ENCODE measurements at places on chromosomes 11 and 22. TPM values are rescaled to one million over a fixed set of nuclear protein-coding genes. Genes with fewer than 3 reads are reported as not detected.
A peak's percentile ranks its signal among the peaks of the same experiment; 100 is the strongest.

Gene PNPLA5
- total RNA-seq, result not detected

Gene SAA4
- not detected for total RNA-seq

Gene PEX16
- total RNA-seq, result 34.4 TPM

Gene FAT3
- not detected for total RNA-seq

Gene OR2D2
- total RNA-seq, result not detected

Gene C22orf31
- not detected for total RNA-seq

Gene APOBEC3A
- not detected for total RNA-seq

Gene DEAF1
- total RNA-seq, result 59.1 TPM

Gene CHRM1
- not detected for total RNA-seq

DNA sequence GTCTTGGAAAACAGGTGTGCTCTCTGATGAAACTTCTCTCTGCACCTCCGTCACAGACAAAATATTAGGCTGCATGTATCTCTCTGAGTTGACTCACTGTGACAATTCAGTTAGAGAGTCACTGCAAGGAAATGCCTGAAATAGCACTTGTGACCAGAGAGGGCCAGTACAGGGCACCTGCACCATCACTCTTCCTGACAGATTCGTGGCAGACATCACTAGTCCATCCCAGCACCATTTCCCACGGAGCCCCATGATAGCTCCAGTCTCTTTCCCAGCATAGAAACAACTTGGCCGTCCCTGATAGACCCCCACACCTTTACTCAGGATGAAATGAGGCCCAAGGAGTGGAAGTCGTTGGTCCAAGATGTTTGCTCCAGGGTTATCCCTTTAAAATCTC, 73.3 kb upstream of the ISX start:
- DNase-seq, result no peak
- no peak overlapping the region for H3K4me3 ChIP-seq
- peaks cover 4% of the 10 kb centered on the region for H3K27me3 ChIP-seq
- H3K36me3 ChIP-seq, result no peaks in the 10 kb centered on the region
- no peaks in the 10 kb centered on the region for H3K4me1 ChIP-seq

DNA sequence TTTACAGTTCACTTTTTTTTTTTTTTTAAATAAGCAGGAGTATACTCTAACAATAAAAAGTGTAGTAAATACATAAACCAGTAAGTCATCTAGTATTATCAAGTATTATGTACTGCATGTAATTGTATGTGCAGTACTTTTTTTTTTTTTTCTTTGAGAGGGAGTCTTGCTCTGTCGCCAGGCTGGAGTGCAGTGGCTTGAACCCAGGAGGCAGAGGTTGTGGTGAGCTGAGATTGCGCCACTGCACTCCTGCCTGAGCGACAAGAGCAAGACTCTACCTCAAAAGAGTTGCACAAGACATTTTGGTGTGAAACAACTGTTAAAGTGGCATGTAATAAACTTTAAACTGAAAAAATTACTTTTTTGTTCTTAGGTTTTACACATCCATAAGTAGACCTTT, 16.7 kb downstream of the BCL2L13 start:
- peaks cover 17% of the 10 kb centered on the region for H3K36me3 ChIP-seq
- no peak overlapping the region for H3K27ac ChIP-seq
- no peaks in the 10 kb centered on the region for H3K27me3 ChIP-seq
- no peak for DNase-seq

DNA sequence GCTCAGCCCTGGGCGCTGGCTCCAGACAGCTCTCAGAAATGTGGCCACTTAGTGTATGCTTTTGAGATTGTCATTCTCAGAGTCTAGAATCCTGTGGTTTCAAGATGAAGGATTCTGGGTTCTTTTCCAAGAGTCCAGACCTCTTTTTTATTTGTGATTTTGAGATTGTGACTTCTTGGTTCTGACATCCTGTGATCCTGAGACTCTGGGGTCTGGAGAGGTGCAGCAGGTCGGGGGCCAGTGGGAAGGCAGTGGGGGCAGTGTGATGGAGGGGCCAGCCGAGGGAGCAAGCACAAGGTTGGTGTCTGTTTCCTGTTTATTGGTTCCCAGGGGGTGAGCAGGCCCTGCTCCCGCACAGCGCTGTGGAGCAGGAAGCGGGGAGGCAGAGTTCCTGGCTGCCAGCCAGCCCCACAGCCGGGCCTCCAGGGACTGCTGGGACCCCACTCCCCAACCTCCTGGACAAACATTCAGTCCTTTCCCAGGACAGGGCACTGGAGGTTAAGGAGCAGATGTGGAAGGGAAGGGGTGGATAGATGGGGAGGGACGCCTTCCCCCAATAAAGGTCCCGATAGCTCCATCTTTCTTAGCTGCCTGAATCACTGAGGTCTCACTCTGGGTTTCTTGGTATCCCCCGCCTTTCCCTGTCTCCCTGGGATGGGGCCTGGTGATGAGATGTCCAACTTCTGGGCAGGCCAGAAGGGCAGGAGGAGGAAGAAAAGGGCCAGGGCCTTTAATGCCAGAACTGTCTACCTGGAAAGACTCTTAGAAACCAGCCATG, 13.7 kb downstream of the ARHGEF17 start:
- H3K4me3 ChIP-seq, result no peak overlapping the region
- no peak overlapping the region for H3K27ac ChIP-seq
- H3K4me1 ChIP-seq, result peaks cover 4% of the 10 kb centered on the region
- H3K27me3 ChIP-seq, result no peaks in the 10 kb centered on the region
- H3K36me3 ChIP-seq, result no peaks in the 10 kb centered on the region

- DNase-seq, result peak; percentile 56
- H3K4me3 ChIP-seq, result peak overlapping the region; percentile 44
- H3K36me3 ChIP-seq, result no peaks in the 10 kb centered on the region
- H3K27ac ChIP-seq, result peak overlapping the region; percentile 79
- no peaks in the 10 kb centered on the region for H3K27me3 ChIP-seq
Measured at GRCh38 chr22:42299586-42300258, 29.3 kb upstream of the TCF20 start.

GRCh38 chr22:42562684-42563083, 8.9 kb downstream of the SERHL2 start:
- peaks cover 4% of the 10 kb centered on the region for H3K36me3 ChIP-seq
- no peaks in the 10 kb centered on the region for H3K27me3 ChIP-seq
- DNase-seq, result no peak
- H3K4me1 ChIP-seq, result peaks cover 11% of the 10 kb centered on the region
- H3K4me3 ChIP-seq, result no peak overlapping the region

- H3K36me3 ChIP-seq, result no peaks in the 10 kb centered on the region
- no peak for DNase-seq
- no peak overlapping the region for H3K4me3 ChIP-seq
- peaks cover 9% of the 10 kb centered on the region for H3K4me1 ChIP-seq
Measured at GRCh38 chr11:47104261-47104950, 72.3 kb downstream of the ARFGAP2 start.

DNA sequence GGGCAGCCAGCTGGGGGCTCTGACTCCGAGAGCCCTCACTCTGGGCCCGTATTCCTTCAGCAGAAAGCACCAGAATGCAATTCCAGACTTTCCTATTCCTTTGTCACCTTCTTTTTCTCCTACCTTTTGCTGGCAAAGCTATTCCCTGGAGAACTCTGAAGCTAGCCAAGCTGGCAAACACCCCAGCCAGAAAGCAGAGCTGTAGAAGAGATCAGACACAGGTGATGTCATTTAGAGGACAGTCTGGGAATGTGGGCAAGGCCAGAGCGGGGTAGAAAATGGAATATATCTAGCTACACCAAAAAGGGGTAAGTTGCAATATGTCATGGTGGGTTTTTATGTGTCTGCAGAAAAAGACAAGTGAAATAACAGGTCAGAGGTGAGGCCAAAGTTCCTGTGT, 205.1 kb downstream of the NXPE2 start:
- H3K27ac ChIP-seq, result no peak overlapping the region
- H3K4me3 ChIP-seq, result no peak overlapping the region
- peaks cover 8% of the 10 kb centered on the region for H3K27me3 ChIP-seq
- H3K4me1 ChIP-seq, result no peaks in the 10 kb centered on the region
- DNase-seq, result no peak

DNA sequence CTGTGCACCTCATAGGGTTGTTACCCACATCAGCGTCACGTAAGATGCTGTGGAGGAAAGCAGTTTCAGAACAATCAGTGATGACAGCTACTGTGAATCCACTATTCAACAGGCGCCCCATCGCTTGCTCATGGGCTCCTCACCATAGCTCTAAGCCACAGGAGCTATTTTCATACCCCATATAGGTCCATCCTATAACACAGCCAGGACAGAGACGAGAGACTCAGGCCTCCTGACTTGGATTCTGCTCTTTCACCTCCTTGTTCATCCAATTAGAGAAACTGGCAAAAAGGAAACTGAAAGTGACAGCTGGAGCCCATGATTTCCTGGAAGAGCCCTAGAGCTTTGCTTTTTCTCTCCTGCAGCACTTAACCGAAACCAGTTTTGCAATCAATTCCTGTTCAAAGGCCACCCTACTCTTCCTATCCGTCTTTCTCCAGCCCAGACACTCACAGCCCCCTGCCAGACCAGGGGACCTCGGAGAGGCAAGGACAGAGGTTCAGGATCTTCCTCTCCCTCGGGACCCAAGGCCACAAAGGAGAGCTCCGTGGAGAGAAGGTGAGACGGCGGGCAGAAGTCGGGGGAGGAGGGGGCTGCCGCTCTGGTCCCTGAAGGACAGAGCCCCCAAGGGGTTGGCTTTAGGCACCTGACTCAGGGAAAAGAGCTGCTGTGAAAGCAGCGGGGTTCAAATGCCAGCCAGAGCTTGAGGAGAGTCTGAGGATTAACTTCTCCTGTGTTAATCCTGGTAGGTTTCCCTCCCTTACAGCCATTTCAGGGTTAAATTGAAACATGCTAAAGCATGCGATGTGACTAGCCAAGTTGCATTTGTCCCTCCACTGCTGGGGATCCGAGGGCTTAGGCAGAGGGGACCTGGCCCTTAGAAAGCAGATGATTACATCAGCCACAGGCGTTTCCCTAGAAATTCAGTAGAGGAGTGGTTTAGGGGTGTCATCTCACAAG, at the start of gene APOL6:
TSS of gene APOL6 (plus strand) at position 381 of the 960 bp plus-strand sequence. CDS start 7,980 bp downstream, outside the sequence.
- H3K4me1 ChIP-seq, result peaks cover 35% of the 10 kb centered on the region
- peak within 1 kb of the TSS; percentile 100 for H3K27ac ChIP-seq
- H3K36me3 ChIP-seq, result peaks cover 39% of the 10 kb centered on the region
- peak; percentile 76 for DNase-seq
- H3K4me3 ChIP-seq, result peak within 1 kb of the TSS; percentile 99

- H3K36me3 ChIP-seq, result no peaks in the 10 kb centered on the region
- no peak overlapping the region for H3K27ac ChIP-seq
- no peaks in the 10 kb centered on the region for H3K4me1 ChIP-seq
Measured at GRCh38 chr22:19992481-19992911, 24.1 kb downstream of the ARVCF start.

DNA sequence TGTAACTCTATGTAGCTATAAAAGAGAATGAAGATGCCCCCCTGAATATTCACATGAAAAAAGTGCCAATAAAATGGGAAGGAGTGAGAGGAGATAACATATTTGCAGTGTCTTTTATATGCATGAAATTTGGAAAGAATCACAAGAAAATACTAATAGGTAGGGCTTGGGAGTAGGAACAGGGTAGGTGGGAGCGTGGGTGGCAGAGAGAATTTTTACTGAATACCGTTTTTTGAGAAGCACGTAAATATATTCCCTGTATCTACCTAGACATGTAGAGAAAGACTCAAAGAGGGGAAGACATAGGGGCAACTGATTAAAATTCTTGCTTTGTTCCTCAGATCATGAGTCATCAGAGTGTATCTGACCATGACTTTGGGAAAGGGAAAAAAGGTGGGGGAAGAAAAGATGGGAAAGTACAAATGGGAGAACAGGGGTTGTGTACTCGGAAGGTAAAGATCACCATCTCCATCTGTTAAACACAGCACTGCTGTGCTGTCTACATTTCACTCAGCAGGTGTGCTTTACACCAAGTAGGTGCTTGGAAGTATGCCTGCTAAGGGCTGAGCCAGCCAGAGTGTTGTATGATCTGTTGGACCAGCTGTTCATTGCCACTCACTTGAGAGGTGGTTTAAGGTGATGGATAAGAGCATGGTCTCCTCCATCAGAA, 16.0 kb downstream of the PRR5L start:
- no peaks in the 10 kb centered on the region for H3K36me3 ChIP-seq
- H3K27me3 ChIP-seq, result peaks cover 28% of the 10 kb centered on the region
- peaks cover 10% of the 10 kb centered on the region for H3K4me1 ChIP-seq
- no peak overlapping the region for H3K4me3 ChIP-seq
- no peak for DNase-seq
- H3K27ac ChIP-seq, result no peak overlapping the region

DNA sequence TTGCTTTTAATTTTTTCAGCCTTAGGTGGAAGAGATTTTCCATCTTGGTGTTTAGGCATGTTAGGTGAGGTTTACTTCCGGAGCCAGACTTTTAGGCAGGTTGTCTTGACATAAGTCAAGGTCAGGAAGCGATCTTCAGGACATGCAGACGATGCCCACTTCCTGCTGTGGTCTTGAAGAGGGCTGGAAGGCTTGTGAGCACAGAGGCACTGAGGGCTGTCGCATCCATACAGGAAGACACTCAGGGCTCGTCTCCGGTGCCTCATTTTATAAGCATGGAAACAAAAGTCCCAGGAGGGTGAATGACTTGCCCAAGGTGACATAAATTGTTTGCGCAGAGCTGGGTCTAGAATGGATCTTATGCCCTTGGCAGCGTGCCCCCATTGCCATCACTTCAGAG, 30.8 kb downstream of the MARK2 start:
- H3K27ac ChIP-seq, result peak overlapping the region; percentile 47
- H3K4me1 ChIP-seq, result peaks cover 93% of the 10 kb centered on the region
- peaks cover 19% of the 10 kb centered on the region for H3K36me3 ChIP-seq

DNA sequence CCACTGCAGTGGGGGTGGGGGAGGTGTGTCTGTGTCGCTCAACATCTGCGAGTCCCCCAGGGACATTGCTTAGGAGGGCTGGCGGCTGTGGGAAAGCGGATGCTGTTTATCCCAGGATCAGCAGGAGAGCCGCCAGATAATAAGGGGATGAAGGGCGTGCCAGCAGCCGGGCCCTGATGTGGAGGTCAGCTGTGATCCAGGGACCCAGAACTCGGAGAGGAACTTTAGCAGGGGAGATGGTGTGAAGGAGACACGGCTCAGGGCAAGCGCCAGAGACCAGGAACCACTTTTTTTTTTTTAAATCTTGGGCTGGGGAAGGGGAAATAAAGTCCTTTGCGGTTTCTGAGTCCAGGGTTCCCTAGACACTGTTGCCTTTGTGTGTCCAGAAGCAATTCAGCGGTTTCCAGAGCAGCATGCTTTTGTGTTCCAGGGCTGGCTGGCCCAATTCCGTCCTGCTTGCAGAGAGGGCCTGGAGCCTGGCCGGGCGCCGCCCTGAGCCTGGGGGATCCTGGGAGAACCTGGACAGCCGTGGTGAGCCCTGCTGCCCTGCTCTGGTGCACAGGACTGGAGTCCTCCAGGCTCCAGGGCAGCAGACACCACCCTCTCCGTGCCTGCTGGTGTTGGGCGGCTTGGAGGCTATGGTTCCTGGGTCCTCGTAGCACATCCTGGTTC, at the start of gene GRAMD4:
TSS of gene GRAMD4 (plus strand) at position 557 of the 672 bp plus-strand sequence. CDS start 6,414 bp downstream, outside the sequence.
- H3K27ac ChIP-seq, result no peak within 1 kb of the TSS
- no peaks in the 10 kb centered on the region for H3K27me3 ChIP-seq
- no peak within 1 kb of the TSS for H3K4me3 ChIP-seq
- no peaks in the 10 kb centered on the region for H3K4me1 ChIP-seq
- H3K36me3 ChIP-seq, result no peaks in the 10 kb centered on the region

GRCh38 chr22:45102896-45103420, 60.8 kb upstream of the NUP50 start:
- peaks cover 5% of the 10 kb centered on the region for H3K27me3 ChIP-seq
- H3K27ac ChIP-seq, result no peak overlapping the region
- no peak overlapping the region for H3K4me3 ChIP-seq
- DNase-seq, result no peak

Data from activated CD8-positive, alpha-beta T cell treated with anti-CD3 and anti-CD28 coated beads for 36 hours (primary cell).